ENCODE measurements at places on chromosomes 11 and 22.

DNA sequence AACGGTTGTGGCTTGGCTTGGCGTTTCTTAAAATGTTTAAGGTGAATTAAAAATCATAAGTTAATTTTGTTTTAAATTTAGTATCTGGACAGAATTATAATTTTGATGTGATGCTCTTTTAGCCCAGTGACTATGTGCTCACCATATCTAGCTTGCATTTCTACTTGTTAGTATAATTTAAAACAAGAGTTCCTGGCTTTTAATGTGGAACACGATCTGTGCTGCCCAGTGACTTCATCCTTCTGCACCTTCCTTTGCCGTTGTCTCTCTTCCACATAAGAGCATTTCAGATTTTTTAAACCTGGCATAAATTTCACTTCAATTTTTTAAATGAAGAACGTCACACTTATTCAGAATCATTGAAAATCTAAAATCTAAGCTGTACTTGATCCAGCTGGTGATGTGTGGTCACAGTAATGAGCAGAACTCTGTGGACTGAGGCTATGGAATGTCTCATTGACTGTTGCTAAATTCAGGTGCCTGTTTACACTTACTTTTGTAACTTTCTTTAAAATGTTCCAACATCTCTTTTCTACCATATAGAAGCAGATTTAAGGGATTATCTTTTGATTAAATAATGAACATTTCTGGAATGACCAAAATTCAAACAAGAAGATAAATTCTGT lies 75.4 kb upstream of the ADSL start:
- no peak for DNase-seq

DNA sequence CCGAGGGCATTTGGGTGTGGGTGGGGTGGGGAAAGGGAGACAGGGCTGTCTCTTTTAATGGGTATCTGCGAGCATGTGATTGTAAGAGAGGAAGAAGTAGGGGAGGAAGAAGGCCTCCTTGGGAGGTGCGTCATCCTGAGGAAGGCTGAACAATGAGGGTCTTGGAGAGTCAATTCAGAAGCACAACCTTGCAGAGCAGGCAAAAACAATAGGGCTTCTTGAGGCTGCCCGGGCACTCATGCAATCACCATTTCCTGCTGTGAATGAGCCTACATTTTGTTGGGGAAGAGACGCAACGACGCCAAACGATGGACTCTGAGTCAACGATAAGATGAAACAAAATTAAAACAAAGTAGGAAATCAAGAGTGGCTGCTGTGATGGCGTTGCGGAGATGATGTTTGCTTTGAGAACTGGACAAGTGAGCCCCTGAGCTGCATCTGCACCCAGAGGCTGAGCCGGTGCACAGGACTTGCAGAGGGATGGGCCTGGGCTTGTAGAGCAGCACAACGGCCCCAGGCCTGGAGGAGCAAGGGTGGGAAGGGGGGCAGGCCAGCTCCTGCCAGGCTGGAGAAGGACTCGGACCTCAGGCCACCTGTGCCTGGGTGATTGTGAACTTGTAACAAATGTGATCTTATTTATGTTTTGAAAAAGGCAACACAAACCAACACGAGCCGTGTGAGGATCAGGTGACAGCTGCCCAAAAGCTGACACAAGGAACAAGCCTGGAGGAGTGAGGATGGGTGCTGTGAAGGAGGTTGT lies 92.3 kb upstream of the B3GAT1 start:
- no peak for DNase-seq

- DNase-seq: no peak
These were observed 842 bp downstream of the HEPACAM start for GRCh38 chr11:124934862-124935547.

GRCh38 chr22:28429711-28430110 lies 249.9 kb downstream of the TTC28 start:
- DNase-seq: no peak

DNA sequence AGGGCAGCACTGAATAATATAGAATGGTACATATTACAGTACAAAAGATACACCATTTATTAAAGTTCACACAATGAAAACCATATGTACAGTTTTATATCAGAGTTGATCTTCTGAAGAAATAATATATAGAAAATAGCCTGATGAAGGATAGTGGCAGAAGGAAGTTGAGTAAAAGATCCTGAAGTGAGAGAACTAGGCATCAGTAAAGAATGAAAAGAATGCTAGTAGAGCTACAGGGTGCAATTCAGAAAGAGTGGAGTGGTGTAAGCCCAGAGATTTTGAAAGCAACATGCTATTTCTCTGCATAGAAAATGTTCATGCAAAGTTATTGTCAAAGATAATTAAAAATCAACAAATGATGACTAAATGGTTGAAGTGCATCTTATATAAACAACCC lies 1552.7 kb upstream of the TENM4 start:
- DNase-seq: no peak

DNA sequence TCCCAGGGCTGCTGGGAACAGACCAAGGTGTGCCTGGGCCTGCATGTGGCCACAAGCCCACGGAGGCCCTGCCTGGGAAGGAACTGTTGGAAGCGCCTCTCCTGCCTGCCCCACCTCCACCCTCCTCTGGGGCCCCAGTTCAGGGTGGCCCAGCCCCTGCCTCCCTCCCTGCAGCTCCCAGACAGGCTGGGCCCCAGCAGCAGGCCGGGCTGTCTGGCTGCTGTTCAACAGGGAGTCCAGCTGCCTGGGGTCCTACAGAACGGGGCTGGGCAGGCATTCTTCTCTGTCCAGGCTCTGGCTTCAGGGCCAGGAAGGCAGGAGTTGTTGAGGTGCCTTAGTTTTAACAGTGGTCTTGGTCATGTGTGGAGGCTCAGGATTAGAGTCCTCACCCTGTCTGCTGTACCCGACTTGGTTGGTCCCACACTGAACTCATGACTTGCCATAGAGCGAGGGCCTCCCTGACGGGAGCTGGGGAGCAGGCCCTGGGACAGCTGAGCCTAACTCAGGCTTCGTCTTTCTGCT lies 11.8 kb downstream of the PRDM11 start:
- DNase-seq: no peak

DNA sequence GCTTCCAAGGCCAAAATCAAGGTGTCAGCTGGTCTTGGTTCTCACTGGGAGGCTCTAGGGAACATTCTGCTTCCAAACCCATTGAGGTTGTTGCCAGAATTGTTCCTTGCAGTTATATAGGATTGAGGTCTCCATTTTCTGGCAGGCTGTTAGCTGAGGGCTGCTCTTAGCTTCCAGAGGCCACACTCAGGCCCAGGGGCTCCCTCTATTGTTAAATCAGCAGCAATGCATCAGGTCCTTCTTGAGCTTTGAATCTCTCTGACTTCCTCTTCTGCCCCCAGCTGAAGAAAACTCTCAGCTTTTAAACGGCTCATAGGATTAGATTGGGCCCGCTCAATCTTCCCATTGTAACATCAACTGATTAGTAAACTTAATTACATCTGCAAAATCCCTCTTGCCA lies 39.3 kb upstream of the BSX start:
- DNase-seq: no peak

DNA sequence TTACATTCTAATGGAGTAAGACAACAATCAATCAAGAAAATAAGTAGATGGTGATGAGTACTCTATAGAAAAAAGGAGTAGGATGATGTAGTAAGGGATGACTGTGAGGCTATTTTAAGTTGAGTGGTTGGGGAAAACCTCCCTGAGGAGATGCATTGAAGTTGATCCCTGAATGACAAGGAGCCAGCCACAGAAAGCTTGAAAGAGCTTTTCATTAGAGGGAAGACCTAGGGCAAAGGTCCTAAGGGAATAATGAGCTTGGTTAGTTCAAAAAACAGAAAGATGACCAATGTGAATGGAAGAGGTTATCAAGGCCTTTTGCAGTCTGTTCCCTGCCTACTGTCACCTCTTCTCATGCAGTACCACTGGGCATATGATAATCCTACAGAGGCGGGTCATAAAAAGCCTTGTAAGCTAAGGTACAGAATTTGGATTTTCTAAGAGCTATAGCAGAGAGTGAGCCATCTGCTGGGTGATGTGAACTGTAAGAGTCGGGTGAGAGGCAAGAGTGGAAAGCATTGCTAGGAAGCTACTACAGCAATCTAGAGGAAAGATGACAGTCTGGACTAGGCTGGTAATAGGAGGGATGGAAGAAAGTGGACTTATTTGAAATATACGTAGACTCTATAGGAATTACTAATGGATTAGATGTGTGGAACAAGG lies 3.1 kb downstream of the PPP2R1B start:
- DNase-seq: no peak

GRCh38 chr11:47577460-47578041 lies 1.2 kb downstream of the KBTBD4 start:
- no peak for DNase-seq

DNA sequence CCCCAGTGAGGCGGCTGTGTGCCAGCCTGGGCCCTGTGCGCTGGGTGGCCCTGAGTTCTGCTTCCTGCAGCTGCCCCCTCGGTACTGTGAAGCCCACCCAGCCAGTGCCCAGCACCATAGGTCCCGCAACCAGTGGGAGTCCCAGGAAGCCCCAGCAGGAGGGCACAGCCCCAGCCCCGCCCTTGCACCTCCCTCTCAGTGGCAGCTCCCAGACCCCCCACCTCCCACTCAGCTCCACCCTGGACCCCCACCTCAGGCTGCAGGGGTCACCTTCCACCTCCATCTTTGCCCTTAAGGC lies 30.9 kb downstream of the MOB2 start:
- no peak for DNase-seq
